ENCODE measurements at places on chromosomes 4 and X.

DNA sequence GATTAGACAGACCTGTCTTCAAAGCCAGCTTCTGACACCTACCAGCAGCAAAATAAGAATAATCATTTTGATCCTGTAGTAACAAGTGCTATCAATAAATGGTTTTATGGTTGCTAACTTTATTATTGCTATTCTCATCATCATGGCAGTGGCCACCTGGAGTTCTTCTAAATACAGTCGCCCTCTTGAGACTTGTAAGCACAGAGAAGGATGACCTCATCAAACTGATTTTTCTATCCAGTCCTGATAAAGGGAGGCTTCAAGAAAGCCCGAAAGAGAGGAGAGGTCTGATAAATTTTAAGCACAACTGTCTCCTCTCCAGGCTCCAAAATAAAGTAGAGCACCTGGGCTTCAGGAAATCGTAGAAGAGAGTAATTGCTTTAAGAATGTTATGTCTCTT, 286.4 kb downstream of the USP46 start:
- no peak for DNase-seq

GRCh38 chr4:98706200-98706813, 47.9 kb upstream of the TSPAN5 start:
- no peak for DNase-seq

GRCh38 chr4:7564242-7564641, 129.5 kb upstream of the PSAPL1 start:
- DNase-seq: no peak

DNA sequence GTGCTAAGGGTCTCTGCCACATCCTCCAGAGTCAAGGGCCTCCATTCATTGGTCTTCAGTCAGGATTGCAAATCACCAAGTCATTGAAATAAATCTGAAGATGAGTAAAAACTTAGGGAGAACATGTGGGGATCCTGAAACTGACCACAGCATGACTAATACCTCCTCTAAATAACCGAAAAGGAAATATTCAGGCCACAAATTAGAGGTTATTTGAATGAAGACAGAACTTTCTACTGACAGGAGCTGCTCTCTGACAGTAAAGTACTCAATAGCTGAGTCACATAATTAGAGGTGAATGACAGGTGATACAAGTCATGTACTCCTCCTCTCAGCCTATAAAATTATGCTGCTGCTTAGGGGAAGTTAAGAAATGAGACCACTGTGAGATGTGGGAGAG, 240.2 kb upstream of the F9 start:
- no peak for DNase-seq

GRCh38 chr4:41373221-41373620, 116.5 kb downstream of the UCHL1 start:
- no peak for DNase-seq

Measured in hematopoietic multipotent progenitor cell treated with erythropoietin and hydrocortisone succinate and interleukin-3 and kit ligand, for 8 days (in vitro differentiated cells).